Posterior cingulate gyrus (tissue), 11 donors: ENCODE measurements at places on chromosomes 16 and 17.

GRCh38 chr17:76079535-76079955, 563 bp downstream of the ZACN start:
- no peak for DNase-seq

DNA sequence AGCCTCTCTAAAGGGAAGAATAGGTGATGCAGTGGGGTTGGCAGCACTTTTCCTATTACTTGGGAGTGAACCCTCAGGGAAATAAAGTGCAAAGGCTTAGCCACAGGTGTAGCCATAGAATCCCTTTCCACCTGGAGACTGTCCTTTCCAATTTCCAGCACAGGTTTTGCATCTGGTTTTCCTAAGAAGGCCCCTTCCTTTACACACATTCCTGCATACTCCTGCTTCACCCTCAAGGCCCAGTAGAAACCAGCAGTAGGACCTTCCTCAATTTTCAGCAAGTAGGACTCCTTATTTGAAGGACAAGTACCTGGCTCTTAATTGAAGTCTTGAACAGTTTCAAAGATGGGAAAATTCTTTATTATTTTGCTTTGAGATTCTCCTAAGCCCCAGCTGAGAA, 171.8 kb upstream of the TBX2 start:
- no peak for DNase-seq

DNA sequence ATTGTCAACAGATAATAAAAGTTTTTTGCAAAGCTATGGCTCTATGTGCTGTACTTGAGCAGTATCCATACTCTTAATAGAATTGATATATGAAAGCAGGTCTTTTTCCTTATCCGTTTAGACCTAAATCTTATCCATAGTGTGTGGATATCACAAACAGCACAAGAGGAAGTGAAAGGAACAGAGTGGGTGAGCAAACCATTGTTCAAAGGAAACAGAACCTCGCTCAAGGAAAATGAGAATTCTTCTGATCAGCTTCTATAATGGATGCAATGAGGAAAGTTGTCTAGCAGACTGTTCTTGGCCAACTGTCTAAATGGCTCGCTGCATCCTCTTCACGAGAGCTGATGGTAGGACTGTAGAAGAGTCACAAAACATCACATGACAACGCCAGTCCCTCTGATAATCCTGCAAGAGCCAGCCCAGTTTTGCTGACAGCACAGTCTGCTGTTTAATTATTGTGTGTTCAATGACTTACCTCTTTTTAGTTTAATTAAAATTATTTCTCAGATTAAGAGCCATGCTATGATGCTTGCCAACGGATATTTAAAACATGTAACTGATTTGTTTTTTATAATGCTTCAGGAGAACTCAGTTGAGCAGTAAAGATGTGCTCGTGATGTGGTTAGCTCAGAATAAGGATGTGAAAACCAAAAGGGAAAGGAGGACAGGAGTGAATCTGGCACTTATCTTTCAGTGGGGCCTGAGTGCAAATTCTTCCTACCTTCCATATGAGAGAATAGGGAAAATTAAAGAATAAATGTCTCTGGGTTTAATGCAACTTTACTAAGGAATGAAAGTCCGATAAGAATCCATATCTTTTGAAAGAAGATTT, 38.5 kb downstream of the WWOX start:
- no peak for DNase-seq

- no peak for DNase-seq
Observed at GRCh38 chr16:24734382-24734781, 4.9 kb downstream of the TNRC6A start.

- no peak for DNase-seq
Observed at GRCh38 chr16:1050516-1050915, 22.0 kb upstream of the SSTR5 start.

GRCh38 chr17:50531428-50532025, 1.0 kb upstream of the EPN3 start:
- no peak for DNase-seq

DNA sequence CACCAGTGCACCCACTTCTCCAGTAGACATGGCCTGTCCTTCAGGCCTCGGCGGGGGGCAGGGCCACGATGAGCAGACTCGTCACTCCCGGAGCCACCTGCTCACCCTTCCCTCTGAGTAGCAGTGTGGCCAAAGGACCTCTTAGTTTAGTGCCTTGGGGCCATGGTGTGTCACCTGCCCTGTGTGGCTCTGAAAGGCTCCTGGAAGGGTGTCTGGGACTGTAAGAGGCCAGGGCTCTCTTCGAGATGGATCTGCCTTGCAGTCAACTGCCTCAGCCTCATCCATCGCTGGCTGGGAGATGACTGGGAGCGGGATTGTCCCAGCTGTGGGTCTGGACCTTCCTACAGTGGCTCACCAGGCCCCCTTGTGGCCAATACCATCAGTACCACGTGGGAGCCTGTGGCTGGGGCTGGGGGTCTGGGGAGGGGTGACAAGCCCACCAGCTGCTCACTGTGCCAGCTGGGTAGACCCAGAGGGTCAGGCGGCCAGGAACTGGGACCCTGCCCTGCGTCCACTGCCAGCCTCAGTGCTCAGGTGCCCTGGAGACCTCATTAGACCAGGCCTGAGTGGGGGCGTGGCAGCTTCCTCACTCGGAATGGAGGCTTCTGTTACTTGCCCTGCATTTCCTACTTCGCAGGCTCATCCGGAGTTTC, 133.4 kb downstream of the OR1D5 start:
- no peak for DNase-seq

DNA sequence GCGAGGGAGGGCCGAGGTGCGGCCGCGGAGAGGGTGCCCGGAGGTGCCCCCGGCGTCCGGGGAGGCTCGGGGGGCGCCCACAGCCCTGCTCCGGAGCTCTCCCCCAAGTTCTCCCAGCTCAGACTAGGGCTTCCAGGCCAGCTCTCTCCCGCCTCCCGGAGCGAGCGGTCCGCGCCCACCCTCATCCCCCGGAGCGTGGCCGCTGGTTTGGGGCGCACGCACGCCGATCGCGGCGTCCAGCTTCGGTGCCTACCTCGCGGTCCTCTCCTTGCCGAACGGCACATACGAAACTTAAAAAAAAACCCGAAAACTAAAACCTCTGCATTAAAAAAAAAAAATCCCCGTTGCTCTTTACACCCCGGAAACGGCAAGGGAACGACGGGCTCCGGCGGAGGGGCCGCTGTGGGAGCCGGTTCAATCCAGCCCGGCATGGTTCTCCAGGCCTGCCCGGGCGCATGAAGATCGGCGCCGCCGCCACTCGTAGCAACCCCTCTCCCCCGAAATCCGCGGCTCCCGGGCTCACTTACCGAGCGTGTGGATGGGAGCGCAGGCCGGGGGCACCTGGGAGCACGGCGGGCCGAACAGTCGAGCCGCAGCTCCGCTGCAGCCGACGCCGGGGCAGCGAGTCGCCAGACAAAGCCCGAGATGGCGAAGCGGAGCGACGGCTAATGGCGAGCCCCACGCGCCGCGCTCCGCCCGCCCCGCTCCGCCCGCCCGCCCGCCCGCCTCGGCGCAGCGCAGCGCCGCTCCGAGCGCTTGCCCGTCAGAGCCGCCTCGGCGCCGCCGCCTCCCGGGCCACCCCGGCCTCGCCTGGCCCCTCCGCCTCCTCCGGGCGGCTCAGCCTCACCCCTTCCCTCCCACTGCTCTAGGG, 973 bp upstream of the UBTF start:
- no peak for DNase-seq

DNA sequence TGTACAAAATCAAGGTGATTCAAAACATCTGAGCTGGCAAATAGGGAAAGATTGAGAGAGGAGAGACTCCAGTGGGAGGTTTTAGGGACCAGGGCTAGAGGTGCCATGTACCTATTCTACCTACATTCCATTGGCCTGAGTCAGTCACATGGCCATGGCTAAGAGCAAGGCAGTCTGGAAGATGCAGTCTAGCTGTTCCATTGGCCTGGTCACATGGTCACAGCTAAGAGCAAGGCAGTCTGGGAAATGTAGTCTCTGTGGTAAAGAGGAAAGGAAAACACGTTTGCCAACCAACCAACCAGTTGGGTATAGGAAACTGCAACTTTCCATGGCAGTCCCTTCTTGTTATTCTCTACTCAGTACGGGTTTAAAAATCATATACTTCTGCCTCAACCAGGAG, 369.1 kb downstream of the XYLT1 start:
- DNase-seq: no peak

DNA sequence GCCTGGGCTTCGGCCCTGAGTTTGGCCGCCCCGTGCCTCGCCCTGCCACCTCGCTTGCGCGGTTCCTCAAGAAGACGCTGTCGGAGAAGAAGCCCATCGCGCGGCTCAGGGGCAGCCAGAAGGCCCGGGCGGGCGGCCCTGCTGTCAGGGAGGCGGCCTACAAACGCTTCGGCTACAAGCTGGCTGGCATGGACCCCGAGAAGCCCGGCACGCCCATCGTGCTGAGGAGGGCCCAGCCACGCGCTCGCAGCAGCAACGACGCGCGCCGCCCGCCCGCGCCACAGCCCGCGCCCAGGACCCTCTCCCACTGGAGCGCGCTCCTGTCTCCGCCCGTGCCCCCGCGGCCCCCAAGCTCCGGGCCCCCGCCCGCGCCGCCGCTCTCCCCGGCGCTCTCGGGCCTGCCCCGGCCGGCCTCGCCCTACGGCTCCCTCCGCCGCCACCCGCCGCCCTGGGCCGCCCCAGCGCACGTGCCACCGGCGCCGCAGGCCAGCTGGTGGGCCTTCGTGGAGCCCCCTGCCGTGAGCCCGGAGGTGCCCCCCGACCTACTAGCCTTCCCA, 12.0 kb downstream of the MYO15A start:
- no peak for DNase-seq

DNA sequence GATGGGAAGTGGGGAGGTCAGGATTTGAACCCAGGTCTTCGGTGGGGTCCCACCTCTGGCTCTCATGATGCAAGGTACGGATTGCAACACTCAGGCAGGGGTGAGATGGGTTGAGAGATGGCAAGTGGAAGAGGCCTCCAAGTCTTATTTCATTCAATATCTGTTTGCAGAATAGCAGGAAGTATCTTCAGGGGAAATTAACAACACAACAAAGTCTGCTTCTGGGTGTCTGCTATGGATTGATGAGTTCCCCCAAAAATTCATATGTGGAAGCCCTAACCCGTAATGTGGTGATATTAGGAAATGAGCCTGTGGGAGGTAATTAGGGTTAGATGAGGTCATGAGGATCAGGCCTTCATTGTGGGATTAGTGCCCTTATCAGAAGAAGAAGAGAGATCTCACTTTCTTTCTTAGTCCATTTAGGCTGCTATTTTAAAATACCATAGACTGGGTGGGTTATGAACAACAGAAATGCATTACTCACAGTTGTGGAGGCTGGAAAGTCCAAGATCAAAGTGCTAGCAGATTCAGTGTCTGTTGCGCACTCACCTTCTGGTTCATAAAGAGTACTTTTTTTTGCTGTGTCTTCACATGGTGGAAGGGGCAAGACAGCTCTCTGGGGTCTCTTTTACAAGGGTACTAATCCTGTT, 4.4 kb upstream of the CD300H start:
- DNase-seq: no peak

DNA sequence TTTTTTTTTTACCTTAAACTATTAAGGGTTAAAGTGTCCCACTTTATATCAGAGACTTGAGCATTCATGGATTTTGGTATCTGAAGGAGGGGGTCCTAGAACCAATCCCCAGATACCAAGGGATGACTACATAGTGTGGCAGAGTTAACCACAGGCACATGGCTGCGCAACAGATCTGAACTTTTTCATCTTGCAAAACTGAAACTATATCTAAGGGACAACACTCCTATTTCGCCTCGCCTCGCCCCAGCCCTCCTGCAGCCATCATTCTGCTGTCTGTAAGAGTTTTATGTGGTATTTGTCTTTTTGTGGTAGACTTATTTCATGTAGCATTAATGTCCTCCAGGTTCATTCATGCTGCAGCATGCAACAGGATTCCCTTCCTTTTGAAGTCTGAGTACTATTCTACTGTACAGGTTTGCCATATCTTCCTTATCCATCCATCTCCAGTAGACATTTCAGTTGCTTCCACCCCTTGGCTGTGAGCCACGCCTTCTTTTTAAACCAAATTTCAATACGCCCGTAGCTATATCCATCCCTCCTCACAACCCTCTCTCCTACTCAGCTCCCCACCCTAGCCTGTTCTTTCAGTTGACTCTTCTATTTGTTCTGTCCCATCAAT, 53.2 kb downstream of the AMFR start:
- DNase-seq: no peak

DNA sequence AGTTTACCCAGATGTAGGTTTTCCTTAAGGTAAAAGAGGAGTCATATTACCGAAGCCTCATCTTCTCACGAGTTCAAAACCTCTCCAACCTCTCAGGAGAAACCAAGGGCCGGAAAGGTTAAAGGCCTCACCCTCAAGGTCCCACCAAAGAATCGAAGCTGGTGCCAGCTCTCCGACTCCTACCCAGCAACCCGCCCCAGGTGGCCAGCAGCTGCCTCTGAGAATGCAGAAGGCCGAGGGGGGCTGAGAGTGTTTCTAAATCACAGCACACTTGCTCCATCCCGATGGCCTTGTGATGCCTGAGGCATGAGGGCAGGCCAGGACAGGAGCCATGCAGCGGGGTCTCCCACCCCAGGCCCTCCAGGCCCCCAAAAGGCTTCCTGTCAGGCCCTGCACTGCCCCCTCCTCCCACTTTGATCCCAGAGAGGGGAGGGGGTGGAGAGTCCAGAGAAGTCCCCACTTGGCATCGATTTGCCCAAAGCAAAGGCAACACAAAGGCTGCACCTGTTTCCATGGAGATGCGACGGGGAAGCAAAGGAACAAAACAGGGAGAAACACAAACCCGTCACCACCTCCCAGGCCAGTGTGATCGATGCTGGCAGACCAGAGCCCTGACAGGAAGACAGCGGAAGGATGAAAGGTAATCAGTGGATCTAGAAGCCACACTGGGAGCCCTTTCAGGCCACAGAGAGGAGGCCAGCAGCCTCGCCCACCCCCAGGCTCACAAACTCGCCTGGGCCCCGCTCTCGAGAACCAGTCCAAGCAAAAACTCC, 39.0 kb downstream of the CUEDC1 start:
- DNase-seq: peak; percentile 83

GRCh38 chr17:42537156-42537805, 1.2 kb downstream of the NAGLU start:
- no peak for DNase-seq

- no peak for DNase-seq
Observed at GRCh38 chr16:49704586-49705155, 151.2 kb downstream of the ZNF423 start.

GRCh38 chr16:49834531-49835151, 21.3 kb downstream of the ZNF423 start:
- peak; percentile 59 for DNase-seq

DNA sequence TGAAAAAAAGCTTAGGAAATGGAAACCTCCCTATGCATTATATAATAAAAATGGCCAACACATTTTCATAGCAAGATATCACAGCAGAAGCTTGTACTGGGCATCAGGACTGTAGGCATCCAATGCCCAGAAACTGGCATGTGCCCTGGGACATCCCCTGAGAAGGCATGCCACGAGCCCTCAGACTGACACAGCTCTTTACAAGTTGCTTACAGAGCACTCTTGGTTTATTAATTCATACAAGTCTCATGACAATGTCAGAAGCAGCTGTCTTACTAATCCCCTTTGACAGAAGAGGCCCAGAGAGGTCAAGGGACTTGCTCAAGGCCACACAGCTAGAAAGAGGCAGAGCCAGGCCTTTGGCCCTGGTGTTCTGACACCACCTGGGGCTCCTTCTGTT, 5.6 kb upstream of the CCL2 start:
- DNase-seq: no peak

DNA sequence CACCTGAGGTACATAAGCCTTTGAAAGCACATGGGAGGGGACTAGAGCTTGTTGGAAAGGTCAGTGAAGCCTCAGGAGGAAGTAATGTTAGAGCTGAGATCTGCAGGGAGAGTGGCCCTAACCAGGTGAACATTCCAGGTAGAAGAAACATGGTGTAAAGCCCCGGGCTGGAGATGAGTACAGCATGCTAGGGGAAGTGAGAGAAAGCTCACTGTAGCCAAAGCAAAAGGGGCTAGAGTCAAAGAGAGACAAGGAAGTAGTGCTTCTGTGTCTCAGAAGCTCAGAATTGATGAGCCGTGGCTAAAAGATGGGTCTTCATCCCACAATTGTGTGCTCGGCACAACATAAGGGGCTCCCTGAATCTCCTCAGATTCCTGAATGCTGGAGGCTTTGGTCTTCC, 481.8 kb downstream of the XYLT1 start:
- no peak for DNase-seq
